ENCODE measurements at places on chromosomes 1 and 21.

- DNase-seq = no peak
These were observed 8.7 kb downstream of the KIF21B start for GRCh38 chr1:201014816-201015200.

DNA sequence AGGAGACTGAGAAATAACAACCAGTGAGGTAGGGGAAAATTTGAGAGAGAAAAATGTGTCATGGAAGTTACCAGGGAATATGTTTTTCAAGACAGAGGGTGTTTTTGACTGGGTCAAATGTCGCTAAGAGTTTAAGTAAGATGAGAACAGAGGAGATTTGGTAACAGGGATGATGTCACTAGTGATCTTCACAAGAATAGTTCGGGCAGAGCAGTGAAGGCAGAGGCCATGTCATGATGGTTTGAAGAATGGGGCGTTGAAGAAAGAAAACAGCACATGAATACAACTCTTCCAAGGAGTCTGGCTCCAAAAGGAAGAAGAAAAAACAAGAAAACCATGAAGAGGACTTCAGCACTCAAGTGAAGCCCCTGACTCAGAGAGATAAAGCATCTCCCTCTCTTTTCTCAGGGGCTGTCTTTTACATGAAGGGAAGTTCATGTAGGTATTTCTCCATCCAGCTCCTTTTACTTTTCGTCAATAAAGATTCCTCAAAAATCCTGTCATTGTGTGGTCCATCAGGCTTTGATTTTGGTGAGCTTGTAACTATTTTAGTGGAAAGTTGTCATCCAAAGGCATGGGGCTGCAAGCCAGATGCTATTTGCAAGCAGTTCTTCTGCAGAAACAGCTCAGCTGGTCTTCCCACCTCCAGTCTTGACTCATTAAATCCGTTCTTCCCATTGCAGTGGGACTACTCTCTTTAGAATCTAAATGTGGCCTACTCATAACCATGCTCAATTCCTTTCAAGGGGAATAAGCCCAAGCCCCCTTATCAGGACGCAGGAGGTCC is 397.3 kb downstream of the LMX1A start:
- no peak for DNase-seq

DNA sequence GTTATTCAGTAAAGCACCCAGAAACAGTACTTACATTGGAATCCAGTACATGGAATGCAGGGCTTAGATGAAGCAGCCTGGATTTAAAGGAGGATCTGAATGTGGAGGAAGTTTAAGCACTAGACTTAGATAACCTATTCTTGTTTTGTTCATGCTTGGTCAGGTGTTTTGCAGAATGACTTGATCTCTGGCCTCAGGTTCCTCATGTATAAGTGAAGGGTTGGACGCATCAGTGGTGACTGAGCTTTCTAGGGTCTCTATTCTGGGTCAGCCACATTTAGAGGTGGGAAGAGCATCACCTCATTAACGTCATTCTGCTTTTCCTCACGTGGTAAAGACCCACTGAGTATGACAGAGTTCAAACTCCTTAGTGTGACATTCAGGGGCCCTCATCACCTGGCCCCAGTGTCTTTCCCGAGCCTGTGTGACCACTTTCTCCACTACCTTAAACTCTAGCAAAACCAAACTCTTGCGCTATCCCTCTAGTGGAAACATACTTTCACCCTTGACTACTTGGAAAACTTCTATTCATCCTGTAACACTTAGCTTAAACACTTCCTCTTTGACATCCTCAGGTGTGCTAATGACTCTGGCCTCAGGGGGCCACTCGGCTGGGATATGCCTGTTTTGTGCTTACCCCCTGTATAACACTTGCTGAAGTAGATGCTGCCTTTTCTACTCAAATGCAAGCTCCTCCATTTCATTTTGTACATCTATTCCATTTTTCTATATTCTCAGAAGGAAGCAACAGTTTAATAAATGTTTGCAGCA is 871 bp upstream of the ERICH3 start:
- no peak for DNase-seq

- no peak for DNase-seq
These were observed 35.2 kb downstream of the SCYL3 start for GRCh38 chr1:169858467-169858866.

- DNase-seq = no peak
These were observed 123.7 kb upstream of the HMGB4 start for GRCh38 chr1:33740040-33740744.

DNA sequence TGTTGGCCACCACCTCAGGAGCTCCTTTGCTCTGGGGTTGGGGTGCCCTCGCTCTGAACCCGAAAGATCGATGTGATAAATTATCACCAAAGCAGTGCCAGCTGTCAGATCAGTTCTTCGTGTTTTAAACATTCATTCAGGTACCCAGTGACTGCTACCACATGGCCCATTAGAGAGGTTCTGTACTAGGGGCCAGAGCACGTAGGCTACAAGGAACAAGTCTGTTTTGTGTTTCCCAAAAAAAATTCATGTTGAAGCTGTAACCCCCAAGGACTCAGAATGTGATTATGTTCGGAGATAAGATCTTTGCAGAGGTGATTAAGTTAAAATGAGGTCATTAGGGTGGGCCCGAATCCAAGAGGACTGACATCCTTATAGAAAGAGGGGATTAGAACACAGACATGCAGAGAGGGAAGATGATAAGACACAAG is 526.9 kb downstream of the NPHP4 start:
- no peak for DNase-seq

GRCh38 chr21:45554477-45555175 is 12.4 kb upstream of the SLC19A1 start:
- peak; percentile 78 for DNase-seq

DNA sequence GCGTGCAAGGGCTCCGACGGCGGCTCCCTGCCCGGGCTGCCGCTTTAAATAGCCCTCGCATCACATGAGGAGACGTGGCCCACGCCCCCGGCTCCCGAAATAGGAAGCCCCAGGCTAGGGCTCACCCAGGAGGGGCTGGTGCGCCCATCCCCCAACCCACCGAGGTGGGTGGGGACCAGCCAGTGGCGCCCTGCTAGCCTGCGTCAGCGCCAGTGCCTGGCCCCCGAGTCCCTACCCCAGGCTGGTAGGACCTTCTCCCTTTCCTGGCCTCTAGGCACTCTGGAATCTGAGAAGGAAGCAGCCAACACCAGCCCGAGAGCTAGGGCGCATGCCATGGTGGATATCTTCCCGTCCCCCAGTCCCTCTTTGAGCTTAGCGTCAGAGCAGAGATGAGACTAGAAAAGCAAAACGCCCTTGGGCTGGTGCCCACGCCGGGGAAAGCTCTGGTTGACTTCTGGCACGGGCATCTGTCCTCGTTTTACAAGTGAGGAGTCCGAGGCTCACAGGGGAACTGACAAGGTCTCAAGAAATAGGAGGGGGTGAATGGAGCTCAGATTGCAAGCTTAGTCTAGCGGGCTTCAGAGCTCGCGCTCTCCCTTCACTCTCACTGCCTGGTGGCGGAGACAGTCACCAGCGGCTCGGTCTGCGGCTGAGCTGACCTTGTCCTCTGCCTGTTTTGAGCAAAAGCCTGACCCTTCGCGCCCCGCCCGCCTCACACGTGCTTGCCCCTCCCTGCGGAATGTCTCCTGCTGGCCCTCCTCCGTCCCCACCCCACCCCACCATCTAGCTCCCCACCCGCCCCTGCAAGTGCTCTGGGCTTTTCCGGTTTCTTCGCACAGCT is at the start of gene FABP3:
Gene FABP3, minus strand, starts transcription at position 21 of the 841 bp plus-strand sequence. CDS start 62 bp downstream, outside the sequence.
- DNase-seq = peak; percentile 1

DNA sequence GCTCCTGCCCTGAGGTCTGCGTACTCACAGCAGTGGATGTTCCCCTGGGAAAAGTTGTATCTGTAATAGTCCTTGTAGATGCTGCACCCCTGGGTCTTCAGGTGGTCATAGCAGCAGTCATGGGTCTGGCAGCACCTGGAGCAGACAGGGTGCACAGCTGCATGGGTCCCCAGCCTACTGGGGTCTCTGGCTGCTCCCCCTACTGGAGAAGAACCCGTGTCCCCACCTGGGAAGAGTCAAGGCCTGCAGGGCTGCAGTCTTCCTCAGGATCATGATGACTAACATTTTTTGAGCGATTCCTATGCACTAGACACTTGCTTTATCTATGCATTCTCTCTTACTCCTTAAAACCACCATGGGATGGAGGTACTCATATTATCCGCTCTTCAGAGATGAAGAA is 3.9 kb downstream of the PLA2G2D start:
- no peak for DNase-seq

- DNase-seq = no peak
These were observed 2.8 kb upstream of the USP1 start for GRCh38 chr1:62433861-62434617.

- DNase-seq = no peak
These were observed 32.0 kb downstream of the SLC16A1 start for GRCh38 chr1:112923959-112924349.

DNA sequence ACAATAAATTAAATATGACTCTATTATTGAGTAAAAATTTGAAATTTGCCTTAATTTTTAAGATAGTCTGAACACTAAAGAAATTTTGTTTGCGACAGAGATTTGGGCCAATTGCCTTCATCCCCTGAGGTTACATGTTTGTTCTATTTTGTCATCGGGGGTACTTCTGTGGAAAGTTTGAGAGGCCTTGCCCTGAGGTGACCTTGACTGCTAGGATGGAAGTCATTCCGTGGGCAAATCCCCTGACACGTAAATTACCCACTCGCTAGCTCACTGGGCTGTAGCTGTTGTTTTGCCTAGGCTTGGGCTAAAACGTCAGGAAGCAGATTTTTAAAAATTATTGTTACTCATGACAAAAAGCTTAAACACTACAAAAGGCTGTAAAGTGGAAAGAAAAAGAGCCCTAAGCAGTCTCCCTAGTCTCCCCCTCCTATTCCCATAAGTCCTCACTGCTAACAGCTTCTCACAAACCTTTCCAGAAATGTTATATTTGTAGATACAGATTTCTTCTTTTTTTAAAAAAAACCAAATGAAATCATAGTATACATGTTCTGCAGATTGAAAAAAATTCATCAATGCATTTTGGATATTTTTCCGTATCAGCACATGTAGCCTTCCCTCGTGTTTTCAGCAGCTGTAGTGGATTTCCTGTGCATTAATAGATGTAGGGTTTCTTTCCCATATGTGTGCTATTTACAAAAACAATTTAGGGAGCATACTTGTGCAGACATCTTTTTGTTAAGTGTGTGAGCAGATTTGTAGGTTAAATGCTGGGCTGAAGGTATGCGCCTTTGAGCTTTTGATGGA is 142.7 kb downstream of the MRPS6 start:
- no peak for DNase-seq

DNA sequence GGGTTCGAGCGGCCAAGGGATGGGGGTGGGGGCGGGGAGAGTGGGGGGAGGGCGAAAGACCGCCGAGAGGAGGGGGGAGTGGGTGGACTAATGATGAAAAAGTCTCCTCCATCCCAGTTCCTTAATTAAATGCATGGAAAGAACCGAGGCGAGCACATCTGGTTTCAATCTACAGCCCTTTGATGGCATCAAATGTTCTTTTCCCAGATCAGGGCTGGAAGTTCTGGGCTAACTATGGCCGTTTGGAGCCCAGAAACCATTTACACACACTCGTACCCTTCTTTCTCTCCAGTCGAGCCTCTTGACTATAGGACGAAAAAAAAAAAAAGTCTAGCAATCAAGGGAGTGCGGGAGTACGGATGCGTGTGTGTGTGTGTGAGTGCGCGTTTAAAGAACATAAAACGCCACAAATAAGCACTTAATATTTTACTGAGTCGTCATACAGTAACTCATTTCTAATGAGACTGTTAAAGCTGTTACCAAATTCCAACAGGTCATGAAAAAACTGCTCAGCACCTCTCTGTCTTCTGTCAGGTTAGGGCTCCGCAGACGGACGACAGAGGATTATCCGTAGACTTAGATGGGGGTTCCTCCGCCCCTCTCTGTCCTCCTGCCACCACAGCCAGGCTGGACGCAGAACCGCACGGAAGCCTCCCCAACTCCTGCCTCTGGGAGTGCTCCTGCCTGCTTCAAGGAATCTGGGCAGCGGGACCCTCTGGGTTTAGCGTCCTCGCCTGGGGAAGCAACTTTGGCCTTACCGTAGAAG is 2.1 kb upstream of the PRRX1 start:
- no peak for DNase-seq

DNA sequence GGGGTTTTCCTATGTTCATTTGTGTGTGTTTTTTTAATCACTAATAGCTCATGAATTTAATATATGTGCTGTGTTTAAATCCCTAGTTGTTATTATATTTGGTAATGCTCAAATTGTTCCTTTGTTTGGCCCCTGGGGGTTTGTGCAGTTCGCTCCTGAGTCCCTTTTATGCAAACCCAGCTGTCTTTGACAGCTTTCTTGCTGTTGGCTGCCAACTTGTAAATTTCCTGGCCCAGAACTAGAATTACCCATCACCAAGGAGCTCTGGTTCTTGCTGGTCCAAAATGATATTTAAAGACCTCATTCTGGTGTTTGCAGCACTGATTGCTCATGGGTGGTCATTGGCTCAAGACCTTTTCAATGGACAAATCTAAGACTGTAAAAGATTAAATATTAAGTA is 39.6 kb upstream of the PGBD5 start:
- DNase-seq = no peak

DNA sequence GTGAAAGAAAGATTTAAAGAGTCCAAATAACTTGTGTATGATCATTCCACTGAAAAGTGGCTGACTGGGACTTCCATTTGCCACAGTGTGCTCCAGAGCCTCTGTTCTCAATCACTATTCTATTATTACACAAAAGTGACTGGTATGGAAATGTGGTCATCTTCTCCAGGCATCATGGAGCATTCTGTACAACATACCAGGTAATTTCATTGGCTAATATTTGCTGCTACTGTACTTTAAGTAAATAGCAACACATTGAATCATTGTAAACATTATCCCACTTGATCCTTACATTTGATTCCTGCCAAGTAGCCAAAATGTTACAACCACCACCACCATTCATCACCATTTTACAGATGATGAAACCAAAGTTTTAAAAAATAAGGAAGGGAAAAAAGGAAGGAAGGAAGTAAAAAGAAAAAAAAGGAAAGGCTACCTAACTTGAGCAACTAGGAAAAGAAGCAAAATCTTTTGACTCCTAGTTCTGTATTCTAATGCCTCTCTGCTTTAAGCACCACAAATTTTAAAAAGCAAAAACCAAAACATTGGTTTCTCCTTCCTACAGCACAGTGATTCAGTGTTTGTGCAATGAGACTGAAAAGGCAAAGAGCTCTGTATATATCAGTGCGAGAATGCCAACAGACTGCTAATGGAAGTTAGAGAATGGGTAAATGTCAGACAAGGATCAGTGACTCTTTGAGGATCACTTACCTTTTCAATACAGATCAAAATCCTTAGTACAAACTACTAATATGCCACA is 361.4 kb upstream of the PTBP2 start:
- no peak for DNase-seq

- DNase-seq = no peak
These were observed 82.0 kb upstream of the NFIA start for GRCh38 chr1:61000327-61000726.

- no peak for DNase-seq
These were observed 31.9 kb downstream of the MIXL1 start for GRCh38 chr1:226255380-226255779.

GRCh38 chr1:109191377-109191776 is 22.3 kb upstream of the SARS1 start:
- DNase-seq = no peak

Data from activated T-cell treated with anti-CD3 and anti-CD28 coated beads for 24 hours (primary cell).